ENCODE measurements at places on chromosomes 7 and 10.

- DNase-seq, result no peak
Measured at GRCh38 chr10:10662716-10663408, 354.8 kb upstream of the CELF2 start.

DNA sequence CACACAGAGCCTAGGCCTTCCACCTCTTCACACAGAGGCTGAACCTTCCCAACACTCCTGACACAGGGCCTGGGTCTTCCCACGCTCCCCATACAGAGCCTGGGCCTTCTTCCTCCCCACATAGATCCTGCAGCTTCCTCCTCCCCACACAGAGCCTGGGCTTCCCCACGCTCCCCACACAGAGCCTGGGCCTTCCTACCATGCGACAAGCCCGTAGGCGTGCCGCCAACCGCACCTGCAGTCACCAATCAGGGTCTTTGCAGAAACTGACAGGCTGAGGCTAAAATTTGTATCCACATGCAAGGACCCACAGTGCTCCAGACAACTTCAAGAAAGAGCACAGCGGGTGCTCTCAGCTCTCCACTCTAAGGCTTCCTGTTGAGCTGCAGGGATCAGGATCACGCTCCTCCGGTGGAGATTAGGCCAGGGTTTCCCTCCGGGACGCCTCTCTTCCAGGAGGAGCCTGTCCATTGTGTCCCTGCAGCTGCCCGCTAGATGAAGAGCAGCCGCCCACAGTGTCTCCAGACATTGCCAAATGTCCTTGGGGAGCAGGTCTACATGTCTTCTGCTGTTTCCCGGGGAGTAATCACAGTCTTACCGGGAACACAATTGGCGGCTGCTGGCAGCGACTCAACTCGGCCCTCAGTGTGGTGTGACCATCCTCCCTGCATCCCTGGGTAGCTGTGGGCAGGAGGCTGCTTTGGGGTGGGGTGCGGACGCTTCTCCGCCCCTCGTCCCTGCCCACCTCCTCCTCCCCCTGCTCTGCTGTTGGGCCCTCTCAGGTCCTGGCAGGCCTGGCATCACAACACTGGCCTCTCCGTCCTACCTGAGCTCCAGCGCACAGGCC lies 9.7 kb downstream of the CFAP46 start:
- no peak for DNase-seq

DNA sequence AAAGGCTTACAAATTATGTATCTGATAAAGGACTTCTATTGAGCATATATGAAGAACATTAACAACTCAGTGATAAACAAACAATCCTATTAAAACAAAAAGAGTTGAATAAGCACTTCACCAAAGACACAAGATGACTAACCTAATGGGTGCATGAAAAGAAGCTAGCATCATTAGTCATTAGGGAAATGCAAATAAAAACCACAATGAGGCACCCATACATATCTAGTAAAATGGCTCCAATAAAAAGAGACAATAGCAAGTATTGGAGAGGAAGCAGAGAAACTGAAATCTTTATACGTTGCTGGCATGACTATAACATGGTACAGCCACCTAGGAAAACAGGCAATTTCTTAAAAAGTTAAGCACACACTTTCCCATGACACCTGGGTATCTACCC lies 77.6 kb upstream of the ZMIZ1 start:
- DNase-seq, result no peak

DNA sequence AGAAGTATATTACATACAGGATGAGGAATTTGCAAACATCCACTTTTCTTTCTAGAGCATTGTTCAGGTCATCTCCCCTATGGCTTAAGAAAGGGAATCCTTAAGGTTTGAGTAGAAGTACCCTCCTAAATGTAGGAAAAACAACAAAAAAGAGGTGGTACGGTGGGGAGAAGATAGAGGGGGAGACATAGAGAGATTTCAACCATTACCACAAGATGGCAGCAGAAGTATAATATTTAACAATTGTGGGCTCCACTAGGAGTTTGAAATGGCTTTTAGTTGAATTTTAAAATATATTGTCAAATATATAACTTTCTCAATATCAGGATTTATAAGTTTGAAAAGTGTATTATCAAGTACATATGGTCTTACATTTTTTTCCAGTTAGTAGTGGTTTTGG lies 72.7 kb upstream of the PRKG1 start:
- no peak for DNase-seq

DNA sequence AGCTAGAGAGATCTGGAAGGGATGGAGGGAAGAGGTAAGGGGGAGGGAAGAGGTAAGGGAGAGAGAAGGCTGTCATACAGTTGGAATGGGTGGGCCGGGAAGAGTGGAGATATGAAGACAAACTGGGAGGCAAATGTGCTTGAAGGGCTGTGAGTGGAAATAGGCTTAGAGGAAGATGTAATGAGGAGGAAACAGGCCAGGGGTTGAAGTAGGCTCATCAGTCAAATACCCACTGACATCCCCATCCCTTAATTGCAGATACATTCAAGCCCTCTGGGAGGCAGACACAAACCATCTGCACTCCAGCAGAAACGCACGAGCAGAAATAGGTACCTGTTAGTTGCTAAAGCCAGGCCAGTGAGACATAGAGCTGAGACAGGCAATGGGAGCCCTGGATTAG lies 2.1 kb downstream of the SYNPO2L start:
- no peak for DNase-seq

GRCh38 chr10:72340510-72341261 lies 14.0 kb downstream of the DNAJB12 start:
- DNase-seq, result peak; percentile 58
